Stimulated activated CD4-positive, alpha-beta T cell treated with anti-CD3 and anti-CD28 coated beads, Interleukin-2, amount 100 ng/mL, for 4 hours (primary cell): ENCODE measurements at places on chromosomes 5 and 9.

- no peak for DNase-seq
Measured at GRCh38 chr9:137465720-137466388, 6.7 kb upstream of the NSMF start.

- DNase-seq, result no peak
Measured at GRCh38 chr5:143436871-143437270, 33.4 kb upstream of the NR3C1 start.

GRCh38 chr5:167050568-167051401, 1240.7 kb upstream of the WWC1 start:
- DNase-seq, result no peak

- no peak for DNase-seq
Measured at GRCh38 chr5:173537228-173537627, 79.2 kb downstream of the BOD1 start.

DNA sequence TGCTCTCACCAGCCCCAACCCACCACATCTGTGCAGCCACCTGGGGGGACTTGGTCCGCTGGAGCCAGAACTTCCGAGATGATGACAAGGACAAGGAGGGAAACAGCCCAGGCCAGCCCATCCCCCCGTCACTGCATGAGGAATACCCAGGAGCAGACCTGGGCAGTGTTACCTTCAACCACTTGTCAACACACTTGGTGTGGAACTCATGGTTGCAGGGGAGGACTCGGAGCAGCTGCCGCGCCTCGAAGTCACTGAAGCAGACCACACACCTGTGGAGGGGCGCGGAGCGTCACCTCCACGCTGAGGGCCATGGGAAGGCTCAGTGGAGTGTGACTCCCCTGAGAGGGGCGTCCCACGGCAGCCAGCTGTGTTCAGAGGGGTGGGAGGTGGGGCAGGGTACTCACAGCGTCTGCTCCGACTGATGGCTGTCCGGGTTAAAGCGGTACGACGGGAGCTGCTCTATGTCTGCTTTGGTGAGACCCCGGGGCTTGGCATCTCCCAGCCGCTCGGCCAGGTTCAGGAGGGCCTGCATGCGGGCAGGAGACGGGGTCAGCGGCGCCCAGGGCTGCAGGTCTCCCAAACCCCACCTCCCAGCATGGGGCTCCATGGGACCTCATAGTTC, 8.0 kb downstream of the RNF44 start:
- DNase-seq, result no peak

- no peak for DNase-seq
Measured at GRCh38 chr5:178732281-178732680, 1.8 kb upstream of the ZNF354A start.

GRCh38 chr9:127347831-127348776, 48.9 kb upstream of the SLC2A8 start:
- no peak for DNase-seq

DNA sequence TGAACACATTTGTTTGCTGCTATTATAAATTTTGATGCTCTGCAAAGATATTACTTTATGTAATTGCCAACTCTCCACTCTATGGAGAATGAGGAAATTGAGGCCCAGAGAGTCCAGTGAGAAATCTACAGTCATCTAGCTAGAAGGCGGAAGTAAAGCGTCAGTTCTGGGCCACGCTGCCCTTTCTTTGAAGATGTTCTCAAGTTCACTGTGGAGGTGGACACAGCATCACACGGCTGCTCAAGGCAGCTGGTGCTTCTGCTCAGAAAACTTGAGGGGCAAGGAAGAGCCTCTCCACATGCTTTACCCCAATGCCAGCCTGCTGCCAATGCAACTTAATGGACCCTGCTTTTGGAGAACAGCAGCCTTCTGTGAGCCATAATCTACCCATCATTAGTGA, 96.3 kb downstream of the TTLL11 start:
- no peak for DNase-seq

DNA sequence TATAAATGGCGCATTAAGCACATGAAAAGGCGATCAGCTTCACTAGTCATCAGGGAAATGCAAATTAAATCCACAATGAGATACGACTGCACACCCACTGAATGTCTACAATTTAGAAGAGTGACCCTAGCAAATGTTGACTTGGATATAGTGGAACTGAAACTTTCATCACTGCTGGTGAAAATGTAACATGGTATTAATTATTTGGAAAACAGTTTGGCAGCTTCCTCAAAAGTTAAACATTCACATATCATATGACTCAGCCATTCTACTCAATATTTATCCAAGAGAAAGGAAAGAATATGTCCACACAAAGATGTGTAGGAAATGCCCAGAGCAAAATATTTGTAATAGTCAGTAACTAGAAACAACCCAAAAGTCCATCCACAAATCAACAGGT, 146.5 kb downstream of the LPAR1 start:
- DNase-seq, result no peak

GRCh38 chr5:58462154-58462553, 2.3 kb upstream of the PLK2 start:
- no peak for DNase-seq

DNA sequence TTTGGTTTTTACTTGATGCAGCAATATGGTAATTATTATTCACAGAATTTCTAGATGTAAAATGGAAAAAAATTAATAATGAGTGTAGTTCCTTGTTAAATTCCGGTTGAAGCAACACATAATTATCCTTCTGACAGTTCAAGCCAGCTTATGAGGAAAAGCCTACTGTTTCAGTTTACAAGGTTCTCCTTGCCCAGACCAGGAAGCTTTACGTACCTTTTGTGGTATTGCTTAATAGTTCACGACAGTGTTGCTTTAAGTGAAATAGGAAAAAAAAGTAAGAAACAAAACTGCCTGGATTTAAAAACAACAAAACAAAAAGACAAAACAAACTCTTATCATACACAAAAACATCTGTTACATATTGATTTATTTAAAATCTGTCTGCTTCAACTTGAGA, 547.3 kb upstream of the C9orf72 start:
- DNase-seq, result no peak

DNA sequence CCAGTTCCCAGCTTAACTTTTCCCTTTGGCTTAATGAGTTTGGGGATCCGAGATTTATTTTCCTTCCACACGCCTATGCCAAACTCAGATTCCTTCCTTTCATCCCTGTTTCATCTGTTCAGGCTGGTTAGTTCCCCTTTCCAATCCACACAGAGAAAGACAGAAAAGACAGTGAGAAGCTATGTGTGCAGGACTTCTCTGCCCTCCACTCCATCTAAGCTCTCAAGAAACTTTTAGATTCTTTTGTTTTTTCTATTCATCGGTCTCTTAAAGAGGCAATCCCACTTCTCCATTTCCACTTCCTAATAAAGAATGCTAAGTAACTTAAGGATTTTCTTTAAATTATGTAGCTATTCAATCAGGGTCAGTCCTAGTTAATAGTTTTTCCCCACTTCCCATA, 11.2 kb downstream of the ITGA1 start:
- no peak for DNase-seq

DNA sequence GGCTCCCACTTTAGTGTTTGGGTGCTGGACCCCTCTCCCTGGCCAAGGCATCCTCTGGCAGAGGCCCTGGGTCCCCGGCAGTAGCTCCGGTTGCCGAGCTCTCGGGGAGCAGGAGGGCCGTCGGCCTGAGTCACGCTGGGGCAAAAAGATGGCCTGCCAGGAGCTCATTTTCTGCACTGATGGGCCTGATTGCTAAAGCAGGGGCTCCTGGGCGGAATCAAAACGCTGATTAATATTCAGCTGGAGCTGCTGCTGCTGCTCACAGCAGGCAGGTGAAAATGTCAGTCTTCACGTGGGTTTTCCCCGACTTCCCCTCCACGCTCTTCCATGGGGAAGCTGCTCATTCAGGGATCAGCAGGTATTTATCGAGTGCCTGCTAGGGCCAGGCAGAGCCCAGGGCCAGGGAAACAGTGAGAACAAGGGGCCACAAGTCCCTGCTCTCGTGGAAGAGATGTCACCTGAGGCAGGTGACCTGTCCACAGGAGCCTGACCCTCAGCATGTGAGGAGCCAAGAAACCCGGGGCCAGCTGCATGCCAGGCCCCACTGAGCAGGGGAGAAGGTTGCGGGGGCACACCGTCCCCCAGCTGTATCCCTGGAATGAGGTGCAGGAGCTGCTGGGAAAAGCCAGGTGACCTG, 22.1 kb downstream of the LAMC3 start:
- no peak for DNase-seq

DNA sequence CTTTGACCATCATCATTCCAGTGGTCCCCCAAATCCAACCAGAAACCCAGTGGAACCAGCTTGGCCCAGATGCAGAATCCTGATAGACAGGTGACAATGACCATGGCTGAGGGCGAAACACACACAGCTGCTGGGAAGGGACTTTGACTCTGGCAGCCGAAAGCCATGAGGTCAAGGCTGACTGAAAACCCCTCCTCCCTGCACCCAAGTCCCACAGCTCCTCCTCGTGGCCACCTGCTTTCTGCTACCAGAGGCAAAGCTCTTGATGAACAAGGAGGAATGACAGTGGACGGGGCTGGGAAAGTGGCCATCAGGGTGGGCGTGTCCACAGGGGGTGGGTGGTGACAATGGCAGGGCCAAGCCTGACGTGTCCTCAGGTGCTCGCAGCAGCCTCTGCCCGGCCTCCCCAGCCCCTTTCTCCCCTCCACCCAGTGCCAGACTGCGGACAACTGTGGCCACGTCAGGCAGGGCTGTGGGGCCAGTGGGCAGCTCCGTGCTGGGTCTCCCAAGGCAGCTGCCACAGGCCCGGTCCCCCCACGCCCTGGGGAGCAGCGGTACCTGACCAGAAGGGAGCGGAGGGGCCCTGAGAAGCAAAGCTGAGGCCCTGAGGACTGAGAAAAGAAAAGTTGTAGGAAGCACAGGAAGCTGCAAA, 30.8 kb upstream of the SARDH start:
- DNase-seq, result no peak

GRCh38 chr9:105255421-105255820, 11.0 kb downstream of the SLC44A1 start:
- no peak for DNase-seq

DNA sequence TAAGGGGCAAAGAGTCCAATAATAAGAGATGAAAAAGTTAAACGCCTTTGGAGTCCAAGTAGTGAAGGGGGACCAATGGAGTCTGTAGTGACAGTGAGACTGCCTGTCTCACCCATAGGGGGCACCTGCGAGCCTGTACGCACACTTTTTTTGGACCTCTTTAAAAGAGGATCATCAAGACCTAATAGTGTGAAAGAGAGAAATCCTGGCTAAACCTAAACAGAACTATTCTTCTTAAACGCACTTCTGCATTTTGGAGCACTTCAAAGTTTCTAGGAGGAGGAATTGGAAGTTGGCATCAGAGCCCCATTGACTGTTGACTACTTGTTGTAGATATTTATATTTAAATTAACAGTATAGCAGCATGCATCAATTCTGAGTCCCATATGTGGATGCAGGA, 636.1 kb upstream of the KLF4 start:
- DNase-seq, result no peak

DNA sequence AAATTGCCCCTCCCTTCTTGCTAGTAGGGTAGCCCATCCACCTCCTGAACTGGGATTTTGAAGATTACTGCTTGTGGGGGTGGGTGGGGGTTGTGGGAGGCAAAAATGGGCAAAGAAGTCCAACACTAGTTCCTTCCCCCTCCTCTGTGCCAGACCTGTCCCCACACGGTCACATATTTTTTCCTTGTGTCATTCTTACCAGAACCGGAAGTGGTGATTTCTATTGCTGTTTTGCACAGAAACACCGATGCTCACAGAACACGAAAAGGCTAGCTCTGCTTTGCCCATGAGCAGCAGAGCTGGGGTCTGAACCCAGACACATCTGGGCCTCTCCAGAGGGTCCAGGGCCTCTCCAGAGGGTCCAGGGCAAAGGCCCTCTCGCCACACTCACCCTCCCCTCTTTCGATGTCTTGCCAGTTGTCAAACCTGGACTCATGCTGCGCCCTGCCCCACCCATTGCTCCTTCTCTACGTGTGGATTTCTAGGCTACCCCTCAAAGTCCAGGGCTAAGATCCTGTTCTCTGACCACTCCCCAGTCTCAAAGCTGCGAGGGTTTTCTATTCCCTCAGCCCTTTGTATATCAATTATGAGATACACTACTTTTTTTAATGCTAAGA, 264.4 kb upstream of the MSX2 start:
- DNase-seq, result no peak

DNA sequence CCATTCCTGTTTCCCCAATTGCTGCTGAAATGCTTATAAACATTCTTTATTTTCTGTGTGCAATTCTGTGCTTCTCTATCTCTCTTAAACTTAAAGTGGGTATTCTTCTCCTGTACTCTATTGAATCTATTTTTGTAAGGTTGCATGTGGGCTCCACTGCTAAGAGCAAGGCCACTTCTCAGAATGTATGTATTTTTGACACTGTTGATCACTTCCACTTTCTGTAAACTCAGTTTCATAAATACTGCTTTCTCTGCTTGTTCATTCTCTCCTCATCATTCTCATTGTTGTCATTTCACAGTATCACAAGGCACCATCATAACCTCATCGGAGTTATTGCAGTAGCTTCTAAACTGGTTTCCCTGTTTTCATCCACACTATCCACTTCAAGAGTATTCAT, 483.0 kb upstream of the CDH18 start:
- DNase-seq, result no peak

DNA sequence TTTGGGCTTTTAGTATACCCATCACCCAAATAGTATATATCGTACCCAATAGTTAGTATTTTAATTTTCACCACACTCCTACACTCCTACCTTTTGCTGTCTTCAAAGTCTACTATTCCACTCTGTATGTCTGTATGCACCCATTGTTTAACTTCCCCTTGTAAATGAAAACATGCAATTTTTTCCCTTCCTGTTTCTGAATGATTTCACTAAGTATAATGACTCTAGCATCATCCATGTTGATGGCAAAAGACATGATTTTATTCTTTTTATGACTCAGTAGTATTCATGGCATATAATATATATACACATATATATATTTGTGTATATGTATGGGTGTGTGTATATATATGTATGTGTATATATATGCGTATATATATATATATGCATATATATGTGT, 63.1 kb upstream of the FAM174A start:
- DNase-seq, result no peak

GRCh38 chr5:115842089-115842935, 577 bp downstream of the AP3S1 start:
- DNase-seq, result no peak

DNA sequence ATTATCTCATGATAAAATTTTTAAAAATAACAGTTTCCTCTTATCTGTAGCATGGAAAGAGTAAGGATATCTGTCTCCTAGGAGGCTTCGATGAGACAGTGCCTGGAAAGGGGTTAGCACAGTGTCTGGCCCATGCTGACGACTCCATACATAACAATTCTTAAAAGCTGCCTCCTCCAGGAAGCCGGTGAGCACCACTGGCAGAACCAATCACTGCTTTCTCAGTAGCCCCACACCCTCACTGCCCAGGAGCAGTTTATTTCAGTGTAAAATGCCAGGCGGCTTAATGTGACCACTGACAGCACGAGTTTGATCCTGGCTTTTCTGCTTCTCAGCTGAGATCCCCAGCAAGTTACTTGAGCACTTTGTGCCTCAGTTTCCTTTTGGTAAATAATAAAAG, 1.2 kb upstream of the NIPAL4 start:
- no peak for DNase-seq

DNA sequence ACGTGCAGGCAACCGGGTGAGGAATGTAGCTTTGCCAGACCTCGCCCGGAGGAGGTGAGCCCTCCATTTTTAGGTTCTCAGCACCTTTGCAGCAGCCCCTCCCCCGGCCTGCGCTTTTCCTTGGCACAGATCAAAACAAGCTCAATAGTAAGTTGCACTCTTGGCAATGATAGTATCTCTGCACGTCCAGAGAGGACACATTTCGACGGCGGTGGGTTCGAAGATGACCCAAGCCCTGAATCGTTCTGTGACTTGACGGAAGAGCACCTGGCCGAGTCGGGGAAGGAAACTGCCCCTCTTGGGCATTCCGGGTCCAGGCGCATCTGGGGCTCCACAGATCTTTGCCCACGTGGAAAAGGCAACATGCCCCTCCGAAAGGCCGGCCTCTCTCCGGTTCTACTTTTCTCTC, 904 bp downstream of the GDNF start:
- DNase-seq, result no peak
